Calu3 (cell line): ENCODE measurements at places on chromosomes 6 and 20. TPM values are rescaled to one million over a fixed set of nuclear protein-coding genes. Genes with fewer than 3 reads are reported as not detected.

DNA sequence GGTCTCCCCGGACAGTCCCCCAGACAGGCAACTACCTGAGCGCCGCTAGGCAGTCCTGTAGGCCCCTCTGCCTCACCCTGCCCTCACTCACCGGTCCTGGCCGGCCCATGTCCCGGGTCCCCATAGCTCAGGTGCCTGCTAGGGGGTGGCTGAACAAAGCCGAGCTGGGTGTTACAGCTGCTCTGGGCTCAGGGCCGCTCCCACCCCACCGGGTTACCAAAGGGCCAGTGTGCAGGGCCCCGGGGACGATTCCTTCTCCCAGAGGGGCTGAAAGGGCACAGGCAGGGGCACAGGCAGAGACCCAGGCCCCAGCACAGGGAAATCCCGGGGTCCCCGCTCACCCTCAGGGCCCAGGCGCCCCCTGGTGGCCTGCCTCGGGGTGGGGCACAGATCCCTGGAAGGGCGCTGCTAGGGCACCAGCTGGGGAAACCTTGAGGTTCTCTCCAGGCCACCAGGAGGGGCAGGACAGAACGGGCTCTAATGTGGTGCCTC is 118.4 kb downstream of the GRM4 start:
- peak; percentile 82 for DNase-seq
- H3K4me1 ChIP-seq: peaks cover under 1% of the 10 kb centered on the region
- H3K4me3 ChIP-seq: no peak overlapping the region
- H3K27ac ChIP-seq: no peak overlapping the region
- peaks cover 79% of the 10 kb centered on the region for H3K27me3 ChIP-seq

DST gene
- 177 and 212 TPM in 2 replicates for total RNA-seq

- no peak overlapping the region for H3K27ac ChIP-seq
- no peak overlapping the region for H3K4me3 ChIP-seq
- no peaks in the 10 kb centered on the region for H3K4me1 ChIP-seq
Observed at GRCh38 chr6:37607944-37608343, 89.7 kb downstream of the MDGA1 start.

SYNDIG1 gene
- total RNA-seq: not detected in 2 replicates

DNA sequence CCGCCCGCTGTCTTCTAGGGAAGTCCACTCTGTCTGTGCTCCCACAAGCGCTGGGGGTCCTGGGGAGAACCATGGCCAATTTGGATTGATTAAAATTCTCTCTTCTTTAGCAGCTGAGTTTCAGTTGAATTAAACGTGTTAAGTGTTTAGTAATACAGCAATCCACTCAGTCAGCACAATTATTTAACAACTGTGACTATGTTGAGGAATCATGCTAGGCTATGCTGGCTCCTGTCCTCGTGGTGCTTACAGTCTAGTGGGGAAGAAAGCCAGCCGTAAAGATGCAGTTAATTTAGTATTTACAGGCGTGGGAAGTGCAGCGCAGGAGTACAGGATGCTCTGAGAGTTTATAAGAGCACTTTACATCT is 88.9 kb upstream of the FOXP4 start:
- H3K27me3 ChIP-seq: peaks cover 23% of the 10 kb centered on the region
- no peaks in the 10 kb centered on the region for H3K36me3 ChIP-seq
- peaks cover 8% of the 10 kb centered on the region for H3K4me1 ChIP-seq
- H3K4me3 ChIP-seq: no peak overlapping the region
- DNase-seq: no peak

BANF2 gene
- total RNA-seq: not detected in 2 replicates

- H3K4me3 ChIP-seq: no peak overlapping the region
- no peaks in the 10 kb centered on the region for H3K27me3 ChIP-seq
- H3K36me3 ChIP-seq: peaks cover 54% of the 10 kb centered on the region
- peak overlapping the region; percentile 58 for H3K27ac ChIP-seq
- H3K4me1 ChIP-seq: peaks cover 57% of the 10 kb centered on the region
Observed at GRCh38 chr6:44010411-44011349, 116.6 kb downstream of the MRPL14 start.

DNA sequence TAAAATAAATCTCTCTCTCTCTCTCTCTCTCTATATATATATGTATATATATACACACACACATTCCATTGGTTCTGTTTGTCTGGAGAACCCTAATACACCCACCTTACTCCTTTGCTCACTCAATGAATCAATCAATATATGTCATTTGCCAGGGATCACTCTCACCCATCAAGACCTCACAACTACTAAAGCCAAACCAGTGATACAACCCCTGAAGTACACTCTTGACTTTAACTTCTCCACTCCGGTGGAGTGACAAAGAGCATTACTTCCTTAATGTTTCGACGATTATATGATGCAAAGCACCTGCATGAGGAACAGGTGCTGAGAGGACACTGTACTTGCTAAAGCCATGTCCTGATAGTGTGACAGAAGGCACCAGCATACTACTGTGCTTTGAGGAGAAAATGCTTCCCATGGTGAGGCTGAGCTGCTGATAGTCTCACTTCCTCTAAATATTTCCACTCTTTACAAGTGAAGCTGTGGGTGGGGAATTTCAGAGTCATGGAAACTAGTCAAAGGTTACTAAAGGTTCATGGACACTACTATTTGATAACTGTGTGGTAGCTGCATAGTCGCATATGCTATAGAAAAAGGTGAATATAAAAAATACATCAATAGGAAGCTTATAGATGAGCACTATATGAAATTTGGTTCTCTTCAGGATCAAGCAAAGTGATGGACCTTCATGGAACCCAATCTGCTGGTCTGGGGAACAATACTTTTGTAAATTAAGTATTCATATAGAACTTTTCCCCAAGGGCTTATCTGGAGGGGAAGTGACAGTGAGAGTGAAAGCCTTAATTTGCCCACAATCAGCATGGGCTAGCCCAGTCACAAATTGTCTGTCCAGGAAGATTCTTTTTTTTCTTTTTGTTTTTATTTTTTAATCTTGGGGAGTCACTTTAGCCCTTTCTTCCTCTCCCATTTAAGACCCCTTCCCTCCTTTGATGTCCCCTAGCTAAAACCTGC is 141.9 kb upstream of the NEDD9 start:
- DNase-seq: no peak
- no peaks in the 10 kb centered on the region for H3K4me1 ChIP-seq
- no peaks in the 10 kb centered on the region for H3K27me3 ChIP-seq
- no peak overlapping the region for H3K27ac ChIP-seq
- no peaks in the 10 kb centered on the region for H3K36me3 ChIP-seq

DNA sequence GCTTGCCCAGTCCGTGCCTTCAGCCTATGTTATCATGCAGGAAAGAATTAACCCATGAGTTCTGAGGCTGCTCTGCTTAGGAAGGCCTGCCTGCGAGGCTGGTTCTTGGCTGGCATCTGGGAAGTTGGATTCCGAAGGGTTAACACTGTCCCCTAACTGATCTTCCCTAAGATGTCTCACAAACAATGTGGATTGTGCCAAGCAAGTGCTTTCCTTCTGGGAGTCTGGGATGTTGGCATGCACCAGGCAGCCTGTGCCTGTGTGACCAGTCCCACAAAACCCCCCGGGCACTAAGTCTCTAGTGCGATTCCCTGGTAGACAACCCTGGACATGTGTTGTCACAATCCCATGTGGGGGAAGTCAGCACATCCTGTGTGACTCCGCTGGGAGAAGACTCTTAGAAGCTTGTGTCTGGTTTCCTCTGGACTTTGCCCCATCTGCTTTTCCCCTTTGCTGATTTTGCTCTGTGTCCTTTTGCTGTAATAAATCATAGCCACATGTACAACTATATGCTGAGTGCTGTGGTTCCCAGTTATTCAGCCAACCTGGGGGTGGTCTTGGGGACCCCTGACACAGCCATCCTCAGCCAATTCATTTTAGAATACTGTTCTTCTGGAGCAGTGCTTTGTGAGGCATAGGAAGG is 83.8 kb downstream of the SLC22A23 start:
- no peaks in the 10 kb centered on the region for H3K36me3 ChIP-seq
- H3K27ac ChIP-seq: no peak overlapping the region
- peaks cover 20% of the 10 kb centered on the region for H3K4me1 ChIP-seq
- H3K27me3 ChIP-seq: no peaks in the 10 kb centered on the region

DNA sequence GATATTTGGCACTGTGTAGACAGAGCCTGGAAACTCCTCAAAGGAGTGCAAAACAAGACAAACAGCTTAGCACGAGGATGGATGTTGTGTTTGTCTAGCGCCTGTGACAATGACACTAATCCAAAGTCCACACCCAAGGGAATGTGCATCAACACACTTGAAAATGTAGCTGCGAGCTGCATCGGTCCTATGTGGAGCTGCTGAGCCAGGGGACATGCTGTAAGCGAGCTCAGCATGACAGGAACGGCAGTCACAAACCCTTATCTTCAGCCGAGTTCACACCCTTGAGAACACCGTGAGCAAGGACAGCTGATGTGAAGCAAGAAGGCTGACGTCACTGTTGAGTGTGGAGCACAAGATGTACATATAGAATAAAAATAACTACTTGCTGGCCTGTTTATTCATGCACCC is 684.3 kb downstream of the QKI start:
- no peak for DNase-seq
- H3K27me3 ChIP-seq: no peaks in the 10 kb centered on the region
- H3K4me3 ChIP-seq: no peak overlapping the region
- H3K4me1 ChIP-seq: peaks cover 9% of the 10 kb centered on the region
- no peak overlapping the region for H3K27ac ChIP-seq
- H3K36me3 ChIP-seq: no peaks in the 10 kb centered on the region

KCNS1 gene
- 10.4 and 10.7 TPM in 2 replicates for total RNA-seq

- H3K27ac ChIP-seq: no peak overlapping the region
- H3K4me1 ChIP-seq: no peaks in the 10 kb centered on the region
- DNase-seq: no peak
- no peaks in the 10 kb centered on the region for H3K27me3 ChIP-seq
- no peaks in the 10 kb centered on the region for H3K36me3 ChIP-seq
Observed at GRCh38 chr6:92684386-92684785, 735.0 kb downstream of the EPHA7 start.

TDP2 gene
- 71.7 and 72.9 TPM in 2 replicates for total RNA-seq

DNA sequence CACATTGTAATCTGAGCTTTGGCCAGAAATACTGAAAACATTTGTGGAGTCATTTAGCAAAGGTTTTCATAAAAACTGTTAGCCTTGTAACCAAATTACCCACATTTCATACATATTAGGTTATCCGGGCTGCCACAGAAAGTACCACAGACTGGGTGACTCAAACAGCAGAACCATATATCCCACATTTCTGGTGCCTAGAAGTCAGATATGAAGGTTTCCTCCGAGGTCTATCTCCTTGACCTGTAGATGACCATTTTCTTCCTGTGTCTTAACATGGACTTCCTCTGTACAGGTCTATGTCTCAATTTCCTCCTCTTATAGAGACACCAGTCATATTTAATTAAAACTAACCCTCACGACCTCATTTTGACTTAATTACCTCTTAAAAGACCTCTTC is 49.5 kb upstream of the SMIM28 start:
- H3K4me3 ChIP-seq: no peak overlapping the region
- no peak for DNase-seq
- H3K27me3 ChIP-seq: no peaks in the 10 kb centered on the region
- peaks cover under 1% of the 10 kb centered on the region for H3K36me3 ChIP-seq

- peaks cover 72% of the 10 kb centered on the region for H3K27me3 ChIP-seq
- DNase-seq: peak; percentile 87
- no peak overlapping the region for H3K4me3 ChIP-seq
- H3K36me3 ChIP-seq: peaks cover 14% of the 10 kb centered on the region
Observed at GRCh38 chr20:63442100-63442493, 30.4 kb downstream of the KCNQ2 start.

GRCh38 chr6:106511288-106512047 is 117.8 kb downstream of the RTN4IP1 start:
- H3K27ac ChIP-seq: peak overlapping the region; percentile 73
- peak overlapping the region; percentile 89 for H3K4me3 ChIP-seq
- H3K4me1 ChIP-seq: peaks cover 2% of the 10 kb centered on the region

IRAK1BP1 gene
- total RNA-seq: 4.2 and 4.5 TPM in 2 replicates

QKI gene
- total RNA-seq: 94.1 and 131 TPM in 2 replicates

- H3K27ac ChIP-seq: no peak overlapping the region
- H3K4me1 ChIP-seq: peaks cover 25% of the 10 kb centered on the region
- H3K36me3 ChIP-seq: peaks cover 4% of the 10 kb centered on the region
- no peak overlapping the region for H3K4me3 ChIP-seq
- no peaks in the 10 kb centered on the region for H3K27me3 ChIP-seq
- DNase-seq: no peak
Observed at GRCh38 chr6:2186516-2186915, 58.9 kb downstream of the GMDS start.

DNA sequence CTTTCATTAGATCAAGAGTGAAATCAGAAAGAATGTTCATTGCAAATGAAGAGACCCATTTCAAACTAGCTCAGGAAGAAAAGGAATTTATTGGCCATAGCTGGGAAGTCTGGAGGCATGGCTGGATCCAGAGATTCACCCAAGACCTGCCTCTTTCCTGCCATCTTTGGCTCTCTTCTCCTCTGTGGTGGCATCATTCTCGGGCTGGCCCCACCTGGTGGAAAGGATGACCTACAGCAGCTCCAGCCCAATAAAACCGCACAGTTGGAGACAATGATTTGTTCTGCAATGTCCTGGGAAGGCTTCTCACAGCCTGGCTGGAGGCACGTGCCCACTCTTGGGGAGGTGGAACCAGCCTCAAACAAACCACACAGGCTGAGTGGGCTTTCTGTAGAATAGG is 18.1 kb upstream of the FERMT1 start:
- H3K4me1 ChIP-seq: no peaks in the 10 kb centered on the region
- H3K27ac ChIP-seq: no peak overlapping the region
- no peak overlapping the region for H3K4me3 ChIP-seq
- DNase-seq: peak; percentile 3

FAM83C gene
- 0.12 TPM in 1 of 2 replicates, not detected in the other for total RNA-seq

DNA sequence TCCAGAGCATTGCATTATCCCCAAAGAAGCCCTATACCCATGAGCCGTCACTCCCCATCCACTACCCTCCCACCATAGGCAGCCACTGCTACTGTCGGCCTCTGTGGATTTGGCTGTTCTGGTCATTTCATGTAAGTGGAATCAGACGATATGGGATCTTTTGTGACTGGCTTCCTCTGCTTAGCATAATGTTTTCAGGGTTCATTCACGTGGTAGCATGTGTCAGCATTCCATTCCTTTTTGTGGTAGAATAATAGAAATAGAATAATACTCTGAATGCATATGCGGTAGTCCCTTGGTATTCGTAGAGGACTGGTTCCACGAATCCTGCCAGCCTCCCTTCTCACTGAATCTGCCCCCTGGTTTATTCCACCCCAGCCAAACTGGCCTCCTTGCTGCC is 402.6 kb upstream of the SULF2 start:
- H3K4me3 ChIP-seq: no peak overlapping the region
- H3K4me1 ChIP-seq: peaks cover 16% of the 10 kb centered on the region
- no peaks in the 10 kb centered on the region for H3K27me3 ChIP-seq
- no peak overlapping the region for H3K27ac ChIP-seq
- no peaks in the 10 kb centered on the region for H3K36me3 ChIP-seq
- DNase-seq: no peak

DNA sequence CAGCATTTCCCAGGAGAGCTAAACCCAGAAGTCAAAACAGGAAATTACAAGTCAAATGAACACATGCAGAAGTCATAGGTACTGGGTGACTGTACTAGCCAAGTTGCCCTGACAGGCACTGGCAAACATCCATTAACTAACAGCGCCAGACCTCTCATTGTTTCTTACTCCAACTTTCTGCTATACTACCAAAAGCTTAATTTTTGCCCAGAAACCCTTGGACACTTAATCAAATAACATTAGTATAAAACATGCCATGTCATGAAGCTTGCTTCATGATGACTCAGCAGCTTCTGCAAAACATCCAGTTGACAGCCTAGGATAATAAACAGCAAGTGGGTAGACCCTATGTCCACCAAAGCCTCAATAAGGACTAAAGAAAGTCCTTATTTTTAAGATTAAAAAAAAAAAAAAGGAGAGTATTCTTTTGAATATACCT is 3.5 kb downstream of the NUP153 start:
- no peak overlapping the region for H3K27ac ChIP-seq
- H3K4me1 ChIP-seq: no peaks in the 10 kb centered on the region
- no peak for DNase-seq
- no peak overlapping the region for H3K4me3 ChIP-seq
